CD8-positive, alpha-beta T cell (primary cell): ENCODE measurements at places on chromosomes 11 and 22. TPM values are rescaled to one million over a fixed set of nuclear protein-coding genes. Genes with fewer than 3 reads are reported as not detected.

DNA sequence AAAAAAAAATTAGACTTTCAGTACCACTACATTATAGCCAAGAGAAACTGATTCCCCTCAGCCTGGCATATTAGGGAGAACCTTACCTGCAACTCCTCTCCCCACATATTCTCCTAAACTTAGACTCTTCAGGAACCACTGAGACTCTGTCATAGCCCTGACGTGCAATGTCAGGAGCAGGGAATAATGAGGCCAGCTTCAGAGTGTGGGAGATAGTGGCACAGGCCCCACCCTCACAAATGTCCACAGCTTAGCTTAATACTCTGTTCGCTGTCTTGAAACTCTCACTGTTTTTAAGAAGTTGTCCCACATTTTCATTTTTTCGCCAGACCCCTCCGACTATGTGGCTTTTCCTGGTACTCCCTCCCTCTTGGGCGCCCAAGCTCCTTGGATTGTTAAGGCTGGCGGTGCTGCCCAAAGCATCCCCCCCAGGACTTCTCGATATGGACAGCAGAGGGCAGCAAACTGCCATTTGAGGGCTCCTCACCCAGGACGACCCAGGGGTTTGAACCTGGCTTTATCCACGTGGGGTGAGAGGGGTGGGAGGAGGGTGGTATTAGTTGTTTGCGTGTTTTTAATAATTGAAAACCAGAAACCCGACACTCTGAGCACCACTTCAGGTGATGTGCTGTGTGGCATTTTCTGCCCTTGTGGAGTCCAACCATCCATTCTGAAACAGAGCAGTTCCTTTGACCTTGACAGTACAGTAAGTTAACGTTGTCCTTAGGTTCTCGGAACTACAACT lies 45.2 kb upstream of the RASSF10 start:
- peak; percentile 11 for DNase-seq

GRCh38 chr11:112812729-112813128 lies 148.5 kb upstream of the NCAM1 start:
- DNase-seq: no peak

- DNase-seq: no peak
Observed at GRCh38 chr11:69864686-69865661, 45.8 kb upstream of the FGF3 start.

MRGPRE gene
- not detected for total RNA-seq
